ENCODE measurements at places on chromosomes 1 and 21.

DNA sequence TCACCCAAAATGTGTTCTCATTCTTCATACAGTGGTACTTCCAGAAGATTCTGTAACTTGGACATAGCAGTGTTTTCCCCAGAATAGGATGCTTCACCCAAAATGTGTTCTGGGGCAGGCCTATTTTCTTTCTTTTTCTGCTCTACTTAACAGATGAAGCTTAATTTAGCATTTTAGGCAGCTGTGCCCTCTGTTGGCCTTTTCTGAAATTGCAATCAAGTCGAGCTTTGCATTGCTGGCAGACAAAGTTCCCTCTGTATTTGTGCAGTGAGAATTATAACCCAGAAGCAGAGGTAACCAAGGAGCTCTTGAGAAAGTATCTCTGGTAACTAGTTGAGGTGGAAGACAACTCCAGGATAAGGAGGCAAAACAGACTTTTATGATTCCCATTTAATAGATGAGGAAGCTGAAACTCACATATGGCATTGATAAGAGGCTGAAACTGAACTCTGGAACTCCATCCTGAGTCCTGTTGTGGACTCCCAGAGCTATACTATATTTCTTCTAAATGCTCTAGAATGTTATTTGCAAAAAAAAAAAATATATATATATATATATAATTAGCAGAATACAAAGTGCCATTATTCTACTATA lies 50.3 kb upstream of the L1TD1 start:
- DNase-seq, result no peak

GRCh38 chr21:14987370-14988170 lies 77.2 kb downstream of the NRIP1 start:
- DNase-seq, result no peak

- no peak for DNase-seq
These were observed 22.0 kb downstream of the PRKCZ start for GRCh38 chr1:2072109-2072806.

- DNase-seq, result no peak
These were observed 21.1 kb downstream of the MEGF6 start for GRCh38 chr1:3590139-3590763.

DNA sequence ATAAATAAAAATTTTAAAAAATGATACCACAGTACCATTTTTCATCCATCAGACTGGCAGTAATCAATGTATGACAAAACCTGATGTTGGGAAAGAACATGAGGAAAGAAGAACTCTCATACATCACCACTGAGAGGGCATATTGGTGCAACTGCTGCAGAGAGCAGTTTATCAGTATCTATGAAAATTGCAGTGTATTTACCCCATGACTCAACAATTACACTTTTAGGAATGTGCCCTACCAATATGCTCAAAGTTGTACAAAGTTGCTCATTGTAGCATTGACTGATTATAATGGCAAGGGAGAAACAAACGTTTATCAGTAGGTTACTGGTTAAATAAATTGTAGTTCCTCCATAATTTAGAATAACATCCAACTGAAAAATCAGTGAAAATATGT lies 36.7 kb downstream of the CATSPERE start:
- no peak for DNase-seq

DNA sequence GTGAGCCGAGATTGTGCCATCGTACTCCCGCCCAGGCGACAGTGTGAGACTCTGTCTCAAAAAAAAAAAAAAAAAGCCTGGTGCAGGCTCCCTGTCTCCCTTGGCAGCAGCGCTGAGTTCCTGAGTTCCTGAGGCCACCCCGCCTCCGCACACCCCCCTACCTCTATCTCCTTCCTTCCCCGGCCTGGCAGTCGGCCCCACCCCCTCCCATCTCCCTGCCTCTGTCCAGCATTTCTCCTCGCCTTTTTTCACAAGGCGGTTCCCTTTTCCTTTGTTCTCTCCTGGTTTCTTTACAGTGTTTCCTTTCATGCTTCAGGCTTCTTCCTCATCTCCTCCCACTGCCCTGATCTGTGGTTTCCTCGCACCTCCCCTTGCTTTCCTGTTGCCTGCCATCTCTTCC lies 2.7 kb downstream of the RORC start:
- DNase-seq, result no peak

DNA sequence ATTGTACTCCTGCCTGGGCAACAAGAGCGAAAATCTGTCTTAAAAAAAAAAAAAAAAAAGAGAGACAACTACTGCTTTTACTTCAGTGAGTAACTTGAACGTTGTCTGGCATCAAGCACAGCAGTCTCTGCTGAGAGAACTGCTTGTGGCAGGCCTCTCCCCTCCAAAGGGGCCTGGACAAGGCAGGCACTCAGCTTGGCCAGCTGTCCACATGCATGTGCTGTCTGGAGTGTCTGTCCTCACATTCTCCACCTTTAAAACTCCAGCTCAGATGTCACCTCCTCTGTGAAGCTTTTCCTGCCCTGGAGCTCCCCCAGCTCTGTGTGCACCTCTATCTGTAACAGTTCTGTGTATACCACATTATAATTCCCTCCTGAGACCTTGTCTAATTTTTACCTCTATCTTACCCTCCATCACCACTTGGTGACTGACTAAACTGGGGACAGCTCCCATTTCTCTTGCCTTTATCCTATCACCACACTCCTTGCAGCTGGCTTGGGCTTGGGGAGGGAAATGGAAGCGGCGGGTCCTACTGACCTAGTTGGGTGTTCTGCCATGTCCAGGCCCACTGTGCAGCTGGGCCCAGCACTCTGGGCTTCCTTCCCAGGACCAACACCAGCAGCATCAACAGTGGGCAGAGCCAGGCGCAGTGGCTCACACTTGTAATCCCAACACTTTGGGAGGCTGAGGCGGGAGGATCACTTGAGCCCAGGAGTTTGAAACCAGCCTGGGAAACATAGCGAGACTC lies 71.4 kb upstream of the ARTN start:
- no peak for DNase-seq

Data from GM12892 (cell line).